ENCODE measurements at places on chromosomes 3 and 15.

- DNase-seq, result no peak
Observed at GRCh38 chr15:67911727-67912126, 71.9 kb upstream of the RNU6-1 start.

- no peak for DNase-seq
Observed at GRCh38 chr15:32030795-32031194, 480 bp downstream of the CHRNA7 start.

GRCh38 chr3:192953926-192954325 is 36.3 kb upstream of the MB21D2 start:
- no peak for DNase-seq

DNA sequence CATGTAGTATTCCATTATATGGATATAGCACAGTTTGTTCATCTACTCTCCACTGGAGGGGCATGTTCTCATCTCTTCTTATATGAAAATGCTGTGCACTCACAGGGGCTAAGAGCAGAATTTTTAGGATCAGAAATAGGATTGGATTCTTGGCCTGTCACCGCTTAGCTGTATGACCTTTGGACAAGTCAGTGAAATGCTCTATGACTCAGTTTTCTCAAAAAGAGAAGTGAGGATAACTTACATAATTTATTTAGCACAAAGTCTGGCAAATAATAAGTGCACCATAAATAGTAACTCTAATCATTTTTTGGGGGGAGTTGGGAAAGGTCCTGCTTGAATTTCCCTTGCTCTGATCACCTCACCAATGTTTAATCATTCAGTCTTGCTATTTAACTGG is 103.7 kb upstream of the LRIG1 start:
- DNase-seq, result no peak

DNA sequence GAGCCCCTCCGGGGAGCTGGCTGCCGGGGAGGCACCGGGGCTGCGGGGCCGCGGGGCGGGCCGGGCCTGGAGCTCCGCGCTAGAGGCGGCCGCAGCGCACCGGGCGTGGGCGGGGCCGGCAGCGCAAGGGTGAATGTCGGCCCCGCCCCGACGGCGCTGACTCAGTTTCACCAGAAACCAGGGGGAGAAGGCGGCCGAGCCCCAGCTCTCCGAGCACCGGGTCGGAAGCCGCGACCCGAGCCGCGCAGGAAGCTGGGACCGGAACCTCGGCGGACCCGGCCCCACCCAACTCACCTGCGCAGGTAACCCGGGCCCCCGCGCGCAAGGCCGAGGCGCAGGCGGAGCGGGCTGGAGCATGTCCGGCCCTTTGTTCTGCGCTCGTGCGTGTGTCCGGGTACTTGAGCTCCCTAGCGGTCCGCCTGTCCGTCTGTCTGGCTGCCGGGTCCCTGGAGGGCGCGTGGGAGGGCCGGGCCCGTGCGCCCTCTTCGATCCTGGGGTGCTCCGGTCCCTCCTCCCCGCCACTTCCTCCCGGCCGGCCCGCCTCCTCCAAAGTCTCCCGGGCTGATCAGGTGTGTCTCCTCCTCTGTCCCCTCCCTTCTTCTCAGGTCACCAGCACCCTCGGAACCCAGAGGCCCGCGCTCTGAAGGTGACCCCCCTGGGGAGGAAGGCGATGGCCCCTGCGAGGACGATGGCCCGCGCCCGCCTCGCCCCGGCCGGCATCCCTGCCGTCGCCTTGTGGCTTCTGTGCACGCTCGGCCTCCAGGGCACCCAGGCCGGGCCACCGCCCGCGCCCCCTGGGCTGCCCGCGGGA is at the start of gene SPINT1:
SPINT1 (plus strand) TSS at position 164 of the 811 bp plus-strand sequence; CDS start at position 671, 507 bp downstream.
- peak; percentile 56 for DNase-seq

- DNase-seq, result no peak
Observed at GRCh38 chr15:52798529-52799101, 8.5 kb upstream of the ONECUT1 start.
